ENCODE measurements at places on chromosomes 5 and 9.

GRCh38 chr9:35448496-35448895, 41.4 kb upstream of the RUSC2 start:
- DNase-seq, result no peak

GRCh38 chr5:102545175-102545574, 46.4 kb upstream of the SLCO6A1 start:
- no peak for DNase-seq

DNA sequence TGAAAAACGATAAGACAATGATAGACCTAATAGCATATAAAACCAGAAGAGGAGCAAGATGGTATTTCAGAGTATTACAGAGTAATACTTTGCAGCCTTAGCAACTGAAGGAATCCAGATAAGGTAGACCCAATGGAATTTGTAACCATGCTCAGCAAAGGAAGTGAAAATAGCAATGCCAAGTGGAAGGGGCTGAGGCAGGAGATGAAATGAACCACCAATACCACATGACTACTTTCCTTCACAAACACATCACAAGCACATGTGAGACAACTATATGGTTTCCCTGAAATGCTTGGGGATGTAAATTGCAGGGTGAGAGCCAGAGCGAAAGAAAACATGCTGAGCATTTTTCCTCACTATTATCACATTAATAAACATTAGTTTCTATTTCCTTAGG, 79.8 kb upstream of the MELK start:
- no peak for DNase-seq

DNA sequence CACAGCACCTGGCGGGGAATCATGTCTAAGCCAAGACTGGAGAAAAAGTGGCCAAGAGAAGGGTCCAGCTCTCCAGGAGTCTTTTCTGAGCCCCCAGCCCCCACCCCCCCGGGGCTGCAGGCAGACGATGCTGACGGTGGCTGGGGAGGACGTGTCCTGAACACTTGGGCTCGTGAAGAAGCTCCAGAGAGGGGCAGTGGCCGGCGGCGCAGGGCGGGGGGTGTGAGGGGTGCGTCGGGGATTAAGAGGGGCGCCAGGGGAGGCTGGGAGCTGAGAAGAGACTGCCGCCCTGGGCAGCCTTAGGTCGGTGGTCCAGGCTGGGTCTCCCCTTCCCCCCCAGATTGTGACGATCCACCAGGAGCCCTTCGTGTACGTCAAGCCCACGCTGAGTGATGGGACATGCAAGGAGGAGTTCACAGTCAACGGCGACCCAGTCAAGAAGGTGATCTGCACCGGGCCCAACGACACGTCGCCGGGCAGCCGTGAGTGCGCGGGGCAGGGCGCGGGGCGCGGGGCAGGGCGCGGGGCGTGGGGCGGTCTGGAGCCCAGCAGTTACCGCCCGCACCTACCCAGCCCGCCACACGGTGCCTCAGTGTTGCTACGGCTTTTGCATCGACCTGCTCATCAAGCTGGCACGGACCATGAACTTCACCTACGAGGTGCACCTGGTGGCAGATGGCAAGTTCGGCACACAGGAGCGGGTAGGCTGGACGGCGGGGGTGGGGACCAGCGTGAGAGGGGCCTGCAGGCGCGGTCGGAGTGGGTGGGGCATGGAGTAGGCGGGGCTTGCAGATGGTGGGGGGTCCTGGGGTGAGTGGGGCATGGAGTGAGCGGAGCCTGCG, 8.9 kb downstream of the LRRC26 start:
- DNase-seq, result no peak

DNA sequence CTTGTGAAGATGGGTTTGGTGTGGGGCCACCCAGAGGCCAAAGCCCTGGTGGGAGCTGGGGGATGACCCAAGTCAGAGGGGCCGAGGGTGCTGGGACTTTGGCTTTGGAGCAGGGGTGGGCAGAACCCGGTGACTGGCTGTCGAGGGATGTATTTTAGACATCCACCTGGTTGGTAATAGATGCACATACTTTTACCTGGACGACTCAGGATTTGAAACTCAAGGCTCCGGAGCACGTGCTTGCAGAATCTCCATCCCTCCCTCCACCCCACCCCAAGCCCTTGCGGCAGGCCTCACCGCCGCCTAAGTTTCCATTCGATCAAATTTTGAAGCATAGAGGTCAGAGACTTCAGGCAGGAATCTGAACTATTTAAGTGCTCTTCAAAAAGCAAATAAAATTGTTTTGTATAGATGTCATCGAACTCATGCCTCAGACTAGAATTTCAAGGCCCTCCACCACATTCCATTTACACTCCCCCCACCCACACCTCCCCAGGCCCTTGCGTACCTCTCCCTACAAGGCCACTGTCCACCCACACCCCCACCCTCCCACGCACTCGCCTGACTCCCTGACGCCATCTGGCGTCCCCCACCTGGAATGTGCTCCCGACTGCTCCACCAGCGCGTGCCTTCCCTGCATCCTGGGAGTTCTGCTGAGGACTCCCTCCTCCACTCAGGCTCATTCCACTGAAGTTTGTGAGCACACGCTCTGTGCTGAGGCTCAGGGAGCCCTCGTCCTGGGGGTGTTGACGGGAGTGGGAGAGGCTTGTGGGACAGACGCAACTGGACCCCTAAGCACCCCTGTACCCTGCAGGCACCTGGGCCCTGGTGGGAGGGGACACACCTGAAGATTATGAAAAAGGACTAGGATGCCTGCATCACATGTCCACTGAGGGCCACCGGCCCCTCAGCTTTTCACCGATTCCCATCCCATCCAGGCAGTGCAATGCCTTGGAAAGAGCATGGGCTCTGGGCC, 56.4 kb upstream of the RPL26L1 start:
- no peak for DNase-seq

DNA sequence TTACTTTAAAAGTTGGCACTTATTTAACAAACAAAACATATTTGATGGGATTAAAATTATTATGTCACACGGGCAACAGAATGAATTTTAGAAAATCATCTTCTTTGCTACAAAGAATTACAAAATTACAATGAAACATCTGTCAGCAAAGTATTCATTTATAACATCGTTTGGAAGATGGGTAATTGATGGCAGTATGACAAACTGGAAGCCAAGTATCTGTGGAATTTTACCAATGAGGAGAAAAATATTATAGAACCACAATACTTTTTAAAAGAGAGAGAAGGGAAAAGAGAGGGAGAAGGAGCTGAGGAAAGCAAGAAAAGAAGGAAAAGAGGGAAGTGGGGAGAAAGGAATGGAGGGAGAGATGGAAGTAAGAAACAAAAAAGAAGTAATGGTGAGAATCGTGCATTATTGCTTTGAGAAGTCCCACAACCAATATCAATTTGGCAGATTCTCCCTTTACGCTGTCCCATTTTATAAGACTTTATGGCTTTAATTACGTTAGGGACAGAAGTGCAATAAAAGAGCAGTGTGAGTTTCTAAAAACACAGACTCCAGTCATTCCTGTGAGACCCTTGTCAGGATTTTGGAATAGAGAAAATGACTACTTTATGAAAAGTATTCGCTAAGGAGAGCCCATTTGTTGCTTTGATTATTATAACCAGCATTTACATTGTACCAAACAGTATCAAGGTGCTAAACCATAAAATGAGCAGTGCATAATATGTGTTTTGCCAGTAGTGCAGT, 76.7 kb downstream of the LURAP1L start:
- no peak for DNase-seq

GRCh38 chr9:135227641-135228251, 140.3 kb downstream of the OLFM1 start:
- DNase-seq, result no peak

GRCh38 chr9:88303721-88304451, 84.4 kb upstream of the SPIN1 start:
- no peak for DNase-seq
